ENCODE measurements at places on chromosomes 12 and 14. TPM values are rescaled to one million over a fixed set of nuclear protein-coding genes. Genes with fewer than 3 reads are reported as not detected.

DEGS2 gene
- 0.16 TPM for total RNA-seq

PMCH gene
- total RNA-seq = 0.27 TPM

TMEM132C gene
- not detected for total RNA-seq

CYP27B1 gene
- not detected for total RNA-seq

HDAC7 gene
- total RNA-seq = 78.8 TPM

Data from fibroblast of the aortic adventitia (primary cell).